ENCODE measurements at places on chromosomes 11 and 22.
A peak's percentile ranks its signal among the peaks of the same experiment; 100 is the strongest.

- DNase-seq = no peak
Measured at GRCh38 chr11:63444160-63444559, 46.8 kb downstream of the PLAAT5 start.

- DNase-seq = no peak
Measured at GRCh38 chr11:17552392-17553248, 5.6 kb downstream of the OTOG start.

DNA sequence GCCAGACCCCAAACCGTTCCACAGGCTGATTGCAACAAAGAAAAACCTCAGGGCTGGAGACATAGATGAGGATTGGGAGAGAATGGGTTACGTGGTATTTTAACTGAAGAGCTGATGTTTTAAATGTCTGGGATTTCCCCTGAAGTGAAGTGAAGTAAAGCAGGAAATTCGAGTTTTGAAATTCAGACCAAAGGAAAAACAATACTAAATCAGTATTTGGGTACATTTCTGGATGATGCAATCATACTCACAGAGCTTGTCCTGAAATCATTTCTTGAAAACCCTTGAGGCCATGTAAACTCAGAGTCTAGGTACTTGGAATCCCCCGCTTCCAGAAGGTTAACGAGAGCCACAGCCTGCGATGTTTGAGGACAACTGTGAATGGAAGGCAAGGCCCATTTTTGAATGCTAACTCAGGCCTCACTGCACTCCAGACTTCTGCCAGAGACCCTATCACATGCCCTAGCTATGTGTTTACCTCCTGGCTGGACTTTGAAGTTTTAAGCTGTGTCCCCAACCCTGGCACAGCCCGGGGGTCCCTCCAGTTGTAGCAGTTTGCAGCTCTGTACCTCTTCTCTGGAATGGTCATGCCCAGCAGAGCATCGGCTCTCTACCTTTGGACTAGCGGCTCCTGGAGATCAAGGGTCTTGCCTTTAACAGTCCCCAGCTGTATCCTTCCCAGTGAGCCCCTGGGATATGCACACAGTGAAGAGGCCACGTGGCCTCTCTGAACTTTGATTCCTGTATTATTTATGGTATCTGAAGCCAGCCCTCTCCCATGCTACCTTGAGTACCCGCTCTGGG, 5.4 kb upstream of the FTH1 start:
- no peak for DNase-seq

- no peak for DNase-seq
Measured at GRCh38 chr11:91776655-91777054, 448.0 kb upstream of the FAT3 start.

GRCh38 chr11:68904248-68904847, 657 bp downstream of the IGHMBP2 start:
- DNase-seq = no peak

- no peak for DNase-seq
Measured at GRCh38 chr11:25597696-25598095, 734.2 kb upstream of the ANO3 start.

GRCh38 chr11:111298413-111299100, at the start of gene POU2AF3:
TSS of gene POU2AF3 (plus strand) at chr11:111298546. CDS start at chr11:111298582, 36 bp downstream.
- DNase-seq = no peak

GRCh38 chr22:41998361-41999261, at the start of gene WBP2NL:
TSS of gene WBP2NL (plus strand) at chr22:41998788. CDS start at chr22:41998819, 31 bp downstream.
- peak; percentile 85 for DNase-seq

DNA sequence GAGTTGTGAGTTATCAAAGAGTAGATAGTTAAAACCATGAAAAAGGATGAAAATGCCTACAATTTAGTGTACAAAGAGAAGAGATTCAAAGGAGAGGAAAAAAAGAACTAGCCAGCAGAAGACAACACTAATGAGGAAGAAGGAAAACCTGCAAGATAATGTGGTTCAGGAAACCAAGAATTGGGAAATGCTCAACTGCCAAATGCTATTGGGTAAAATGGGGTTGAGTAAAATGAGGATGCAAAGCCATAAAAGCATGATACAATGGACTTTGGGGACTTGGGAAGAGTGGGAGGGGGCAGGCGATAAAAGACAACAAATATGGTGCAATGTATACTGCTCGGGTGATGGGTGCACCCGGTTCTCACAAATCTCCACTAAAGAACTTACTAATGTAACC, 7.6 kb upstream of the OR52K2 start:
- no peak for DNase-seq

DNA sequence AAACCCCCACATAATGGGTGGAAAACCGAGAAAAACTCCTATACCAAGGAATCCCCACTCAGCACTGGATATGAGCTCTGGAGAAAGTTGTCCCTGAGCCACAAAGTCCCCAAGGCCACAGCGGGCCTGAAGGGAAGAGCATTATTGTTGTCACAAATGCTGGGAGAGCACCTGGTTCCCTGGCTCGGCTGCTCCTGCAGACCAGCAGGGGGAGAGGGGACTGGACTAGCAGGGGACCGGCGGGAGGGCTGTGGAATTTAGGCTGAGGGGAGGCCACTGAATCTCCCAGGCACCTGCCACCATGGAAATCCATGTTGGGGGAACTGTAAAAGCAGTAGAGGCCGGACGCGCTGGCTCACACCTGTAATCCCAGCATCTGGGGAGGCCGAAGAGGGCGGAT, 7.0 kb downstream of the PC start:
- no peak for DNase-seq

- DNase-seq = no peak
Measured at GRCh38 chr11:29755474-29755873, 261.4 kb downstream of the KCNA4 start.

DNA sequence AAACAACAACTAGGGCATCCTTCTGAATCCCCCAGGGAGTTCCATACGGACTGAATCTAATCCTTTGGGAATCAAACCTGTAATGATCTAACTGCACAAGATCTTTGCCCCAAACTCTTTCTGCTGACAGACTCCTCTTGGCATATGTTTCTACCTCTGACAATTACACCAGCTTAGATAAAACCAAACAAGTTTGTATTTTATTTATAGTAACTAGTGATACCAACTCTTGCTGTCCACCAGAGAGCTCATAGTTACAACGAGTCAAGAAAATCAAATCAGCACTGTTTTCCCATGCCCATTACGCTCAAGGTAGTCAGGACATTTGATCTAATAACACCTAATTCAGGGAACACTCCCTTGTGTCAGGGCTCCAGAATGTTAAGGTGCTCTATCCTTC, 972.0 kb downstream of the NTM start:
- DNase-seq = no peak

- DNase-seq = no peak
Measured at GRCh38 chr11:121117788-121118187, 16.7 kb downstream of the TECTA start.

DNA sequence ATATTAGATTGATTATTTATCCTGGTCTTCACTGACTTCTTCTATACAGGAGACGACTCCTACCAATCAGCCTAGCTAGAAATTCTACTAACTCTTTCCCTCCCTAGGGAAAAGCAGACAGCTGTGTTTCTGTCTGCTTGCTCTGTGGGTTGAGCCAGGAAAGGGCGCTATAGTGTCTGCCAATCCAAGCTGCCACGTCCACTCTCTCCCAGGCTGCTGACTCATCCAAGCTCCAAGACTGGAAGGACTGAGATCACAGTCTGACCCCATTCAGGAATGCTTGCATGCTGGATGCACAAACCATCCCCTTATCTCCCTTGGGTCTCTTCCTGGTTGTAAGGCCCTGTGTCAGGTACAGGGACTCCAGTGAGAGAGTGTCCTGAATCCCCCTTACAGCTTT, 955.6 kb downstream of the OPCML start:
- no peak for DNase-seq

DNA sequence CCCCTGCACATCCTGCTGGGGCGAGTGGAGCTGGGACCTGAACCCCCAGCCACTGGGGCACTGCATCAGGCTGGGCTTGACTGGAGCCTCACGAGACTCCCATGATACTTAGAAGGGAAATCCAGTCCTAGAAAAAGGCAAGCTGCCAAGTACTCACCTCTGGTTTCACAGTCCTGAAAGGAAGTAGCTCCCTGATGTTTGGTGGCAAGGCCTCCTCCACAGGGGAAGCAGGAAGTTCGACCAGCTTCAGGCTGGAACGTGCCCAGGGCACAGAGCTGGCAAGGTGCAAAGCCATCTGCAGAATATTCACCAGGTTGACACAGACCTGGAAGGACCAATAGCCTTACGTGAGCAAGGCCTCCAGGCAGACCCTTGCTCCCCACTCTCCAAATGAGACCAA, 26.8 kb upstream of the NRIP3 start:
- DNase-seq = no peak

GRCh38 chr11:8671193-8671612, 11.3 kb downstream of the TRIM66 start:
- no peak for DNase-seq

GRCh38 chr22:16960220-16960883, 47.7 kb downstream of the GAB4 start:
- DNase-seq = no peak

- DNase-seq = no peak
Measured at GRCh38 chr11:96033095-96033494, 109.2 kb upstream of the MTMR2 start.

DNA sequence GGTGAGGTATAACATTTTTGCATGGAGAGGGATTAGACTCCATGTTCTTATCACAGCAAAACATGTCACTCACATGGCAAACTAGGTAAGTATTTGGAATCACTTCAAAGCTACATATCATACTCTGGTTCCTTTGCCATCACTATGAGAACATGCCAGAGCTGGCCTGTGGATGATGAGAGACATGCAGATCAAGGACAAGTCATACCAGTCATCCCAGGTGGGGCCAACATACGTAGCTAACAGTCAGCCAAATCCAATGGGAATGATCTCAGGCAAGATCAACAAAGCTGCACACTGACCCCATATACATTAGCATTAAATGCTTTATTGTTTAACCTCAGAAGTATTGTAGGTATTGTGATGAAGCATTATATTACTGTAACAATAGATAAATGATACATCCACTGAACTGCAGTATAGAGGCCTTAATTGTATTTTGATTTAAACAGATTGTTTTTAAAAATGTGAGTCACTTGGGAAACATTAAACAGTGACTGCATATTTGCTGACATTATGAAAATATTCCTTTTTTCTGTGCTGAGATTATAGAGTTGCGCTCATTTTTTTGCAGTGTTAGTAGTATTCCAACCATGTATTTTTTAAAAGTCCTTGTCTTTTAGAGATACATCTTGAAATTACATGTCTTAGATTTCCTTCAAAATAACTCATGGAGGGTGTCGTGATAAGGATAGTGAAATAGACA, 37.3 kb upstream of the ARL14EP start:
- no peak for DNase-seq

DNA sequence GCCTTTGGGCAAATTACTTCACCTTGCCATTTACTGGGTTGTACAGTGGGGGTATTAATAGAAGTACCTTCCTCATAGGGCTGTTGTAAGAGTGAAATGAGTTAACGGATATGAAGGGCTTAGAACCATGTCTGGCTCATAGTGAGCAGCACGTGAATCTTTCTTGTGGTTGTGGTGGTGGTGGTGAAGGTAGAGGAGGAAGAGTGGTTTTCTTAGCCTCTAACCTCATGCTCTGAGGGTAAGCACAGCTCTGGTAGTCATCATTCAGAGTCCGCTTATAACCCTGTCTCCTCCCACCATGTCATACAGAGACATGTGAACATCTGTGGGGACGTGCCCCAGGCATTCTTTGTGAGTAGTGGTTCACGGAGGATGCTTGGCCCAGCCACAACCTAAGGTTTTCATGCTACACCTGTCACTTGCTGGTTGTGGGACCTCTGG, 43.6 kb downstream of the TEAD1 start:
- peak; percentile 1 for DNase-seq

DNA sequence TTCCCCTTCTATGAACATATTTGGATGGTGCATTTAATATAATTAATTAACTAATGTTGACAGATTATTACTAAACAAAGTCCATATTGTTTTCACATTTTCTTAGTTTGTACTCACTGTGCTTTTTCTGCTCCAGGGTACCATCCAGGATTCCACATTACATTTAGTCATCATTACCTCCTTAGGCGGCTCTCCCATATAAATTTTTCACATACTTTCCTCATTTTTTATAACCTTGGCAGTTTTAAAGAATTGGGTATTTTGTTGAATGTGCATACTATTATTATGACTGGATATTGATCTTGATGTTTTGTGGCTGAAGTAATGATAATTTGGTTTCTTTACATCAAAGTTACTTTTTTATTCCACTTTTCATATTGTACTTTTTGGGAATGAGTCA, 755.6 kb upstream of the ANO3 start:
- no peak for DNase-seq

DNA sequence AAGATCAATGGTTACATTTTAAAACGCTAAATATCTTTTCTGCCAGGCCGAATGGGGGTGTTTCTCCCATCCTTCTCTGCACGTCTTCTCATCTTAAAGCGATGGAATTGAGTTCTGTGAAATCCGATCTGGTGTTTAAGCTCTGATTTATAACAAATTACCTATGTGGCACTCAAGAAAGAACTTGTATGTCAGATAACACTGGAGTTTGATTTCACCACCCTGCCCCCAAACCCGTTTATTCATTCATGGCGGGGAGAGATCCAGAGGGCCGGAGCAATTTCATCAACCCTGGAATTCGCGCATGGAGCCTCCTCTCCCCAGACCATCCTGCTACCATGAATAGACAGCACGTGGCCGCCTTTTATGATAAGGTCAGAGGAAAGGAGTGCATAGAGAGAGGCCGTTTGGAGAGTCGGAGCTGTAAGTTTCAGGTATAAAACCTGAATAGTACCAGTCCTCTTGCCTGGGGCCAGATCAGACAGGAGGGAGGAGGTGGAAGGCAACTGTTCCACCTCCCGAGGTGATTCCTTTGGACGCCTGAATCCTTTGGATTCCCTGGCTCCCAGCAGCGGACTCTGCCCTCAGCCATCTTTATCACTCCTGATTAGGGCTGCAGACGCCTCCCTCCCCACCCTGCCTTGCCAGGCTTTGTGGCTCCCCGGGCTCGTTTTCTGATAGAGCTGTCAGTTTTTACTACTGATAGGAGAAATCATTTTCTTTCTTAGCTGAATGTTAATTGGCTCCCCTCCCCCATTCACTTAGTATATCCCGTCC, 27.3 kb upstream of the NFAM1 start:
- DNase-seq = no peak

DNA sequence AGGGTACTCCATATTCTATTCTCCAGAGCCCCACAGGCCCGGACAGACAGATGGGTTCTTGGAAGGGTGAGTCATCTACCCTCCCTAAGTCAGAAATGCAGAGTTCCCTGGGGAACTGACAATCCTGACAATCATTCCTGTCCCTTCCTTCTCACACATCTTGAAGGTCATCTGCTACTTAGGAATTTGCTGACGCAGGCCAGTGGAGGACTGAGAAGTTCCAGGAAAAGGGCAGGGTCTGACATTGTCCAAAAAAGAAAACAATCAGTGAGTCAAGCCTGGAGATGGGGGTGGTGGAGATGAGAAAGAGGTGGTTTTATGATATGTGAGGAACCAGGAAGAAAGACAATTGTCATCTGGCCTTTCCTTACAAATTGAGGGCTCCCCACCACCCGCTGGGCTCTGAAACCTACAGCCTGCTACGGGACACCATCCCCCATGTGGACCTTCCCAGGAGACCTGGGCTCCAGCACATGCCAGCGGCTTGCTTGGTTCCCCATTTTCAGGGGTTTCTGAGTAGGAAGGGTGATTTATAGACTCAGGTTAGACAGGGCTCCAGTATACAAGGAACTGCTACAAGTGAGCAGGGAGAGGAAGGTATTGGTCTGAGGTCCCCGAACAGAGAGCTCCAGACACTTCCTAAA, 12.9 kb downstream of the CD59 start:
- DNase-seq = no peak
